ENCODE measurements at places on chromosomes 12 and 14. TPM values are rescaled to one million over a fixed set of nuclear protein-coding genes. Genes with fewer than 3 reads are reported as not detected.

The APPL2 gene
- total RNA-seq = 17.4 TPM

The ESR2 gene
- total RNA-seq = 0.08 TPM

The RNASE3 gene
- not detected for total RNA-seq

The KRT71 gene
- not detected for total RNA-seq

The HHIPL1 gene
- 2.0 TPM for total RNA-seq

The NANOG gene
- total RNA-seq = 134 TPM

The PSMA6 gene
- total RNA-seq = 216 TPM

The CD163L1 gene
- total RNA-seq = 0.14 TPM

GRCh38 chr12:38697289-38697688, 208.1 kb downstream of the CPNE8 start:
- no peak for DNase-seq

GRCh38 chr12:120922279-120922678, 18.1 kb upstream of the SPPL3 start:
- peak; percentile 62 for DNase-seq

- DNase-seq = no peak
These were observed 49.9 kb downstream of the ZFYVE21 start for GRCh38 chr14:103765526-103765925.

GRCh38 chr12:92803903-92804302, 101.1 kb downstream of the PLEKHG7 start:
- DNase-seq = no peak

DNA sequence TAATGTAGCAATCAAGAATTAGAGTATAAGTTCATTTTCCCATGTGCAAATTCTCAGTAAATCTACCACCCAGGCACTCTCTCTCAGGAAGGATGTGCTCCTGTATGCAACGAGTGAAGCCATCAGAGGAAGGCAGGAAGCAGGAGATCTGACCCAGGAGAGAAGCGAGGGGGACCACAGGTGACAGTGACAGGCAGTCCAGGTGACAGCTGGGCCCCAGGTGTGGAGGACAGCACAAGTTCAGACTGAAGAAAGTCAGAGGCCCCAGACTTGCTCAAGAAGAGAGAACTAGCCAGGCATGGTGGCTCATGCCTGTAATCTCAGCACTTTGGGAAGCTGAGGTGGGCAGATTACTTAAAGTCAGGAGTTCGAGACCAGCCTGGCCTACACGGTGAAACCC, 13.8 kb downstream of the CLMN start:
- no peak for DNase-seq

GRCh38 chr12:109446869-109447268, 30.2 kb downstream of the KCTD10 start:
- no peak for DNase-seq

DNA sequence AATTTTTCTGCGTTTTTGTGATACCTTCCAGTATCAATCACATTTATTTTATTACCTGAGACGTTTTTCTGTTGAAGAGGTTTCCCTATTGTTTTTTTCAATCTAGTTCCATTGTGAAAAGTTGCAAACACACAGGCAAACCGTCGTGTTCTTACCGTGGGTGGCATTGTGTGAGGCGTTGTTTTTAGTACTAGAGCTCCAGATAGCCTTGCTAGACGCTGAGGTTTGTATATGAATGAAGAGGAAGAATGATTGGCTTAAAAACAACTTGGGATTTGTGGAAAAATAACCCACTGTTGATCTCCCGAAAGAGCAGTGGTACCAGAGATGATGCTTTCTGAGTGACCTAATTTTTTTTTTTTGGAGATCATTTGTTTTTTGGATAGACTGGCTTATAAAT, 1.0 kb downstream of the SOCS4 start:
- DNase-seq = no peak

DNA sequence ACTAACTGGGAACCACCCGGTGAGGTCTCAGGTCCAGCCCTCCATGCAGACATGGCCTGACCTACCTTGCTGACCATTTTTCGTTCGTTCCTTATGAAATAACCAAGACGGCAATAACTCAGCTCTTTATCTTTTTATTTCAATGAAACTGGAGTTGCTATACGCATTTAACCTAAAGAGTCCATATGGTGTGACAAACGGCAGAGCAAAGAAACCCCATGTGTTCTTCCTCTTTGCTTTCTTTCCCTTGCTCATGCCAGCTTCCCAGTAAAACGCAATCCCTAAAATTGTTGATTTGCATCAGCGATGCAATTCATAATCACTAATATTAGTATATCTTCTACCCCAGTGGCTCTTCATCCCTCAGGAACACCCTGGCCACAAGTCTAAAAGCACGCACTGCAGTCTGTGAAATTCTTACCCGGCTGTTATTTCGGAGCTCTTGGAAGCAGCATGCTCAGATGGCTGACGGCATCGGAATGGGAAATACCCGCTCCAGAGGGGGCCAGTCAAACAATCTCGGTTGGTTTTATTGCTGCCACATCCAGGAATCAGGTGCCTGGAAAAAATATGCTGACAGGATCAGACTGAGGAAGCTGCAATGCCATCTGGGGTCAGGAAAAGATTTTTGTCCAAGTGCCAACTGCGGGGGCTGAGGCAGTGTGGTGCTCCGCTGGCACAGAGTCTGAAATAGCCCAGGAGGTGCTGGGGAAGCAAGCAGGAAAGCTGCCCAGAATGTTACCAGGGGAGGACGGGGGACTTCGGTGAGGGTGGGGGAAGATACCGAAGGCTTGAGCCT, 28.2 kb upstream of the KCNA1 start:
- DNase-seq = no peak

DNA sequence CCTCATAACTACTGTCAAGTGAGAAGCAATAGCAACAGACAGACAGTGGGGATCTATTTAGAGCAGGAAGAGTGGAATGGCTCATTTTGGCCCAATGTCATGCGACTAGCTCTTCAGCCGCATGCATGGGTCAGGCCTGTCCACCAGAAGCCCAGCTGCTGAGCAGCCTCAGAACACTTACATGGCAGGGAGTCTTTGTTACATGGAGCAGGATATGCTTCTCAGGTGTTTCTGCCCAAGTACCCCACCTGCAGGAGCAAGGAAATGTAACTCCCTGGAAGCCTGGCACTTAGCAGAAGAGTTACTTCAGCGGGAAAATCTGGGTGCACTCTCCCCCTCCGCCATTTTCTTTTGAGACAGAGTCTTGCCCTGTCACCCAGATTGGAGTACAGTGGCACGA, 73.5 kb upstream of the ARHGAP5 start:
- no peak for DNase-seq

DNA sequence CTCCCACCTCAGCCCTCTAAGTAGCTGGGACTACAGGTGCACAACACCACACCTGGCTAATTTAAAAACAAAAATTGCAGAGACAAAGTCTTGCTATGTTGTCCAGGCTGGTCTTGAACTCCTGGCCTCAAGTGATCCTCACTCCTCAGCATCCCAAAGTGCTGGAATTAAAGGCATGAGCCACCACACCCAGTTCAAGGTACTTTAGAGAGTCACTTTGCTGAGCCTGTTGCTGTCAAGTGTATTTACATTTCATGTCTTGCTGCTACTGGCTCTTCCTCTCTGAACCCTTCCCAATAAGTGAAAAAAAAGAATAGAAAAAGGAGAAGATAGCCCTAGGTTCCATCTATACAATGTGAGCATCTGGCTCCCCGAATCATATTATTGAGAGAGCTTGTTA, 38.4 kb downstream of the SLCO1A2 start:
- DNase-seq = no peak

Data from GM23338 (cell line).